ENCODE measurements at places on chromosomes 11 and 22.

GRCh38 chr11:69215216-69215615 lies 59.5 kb downstream of the SMIM38 start:
- DNase-seq, result no peak

GRCh38 chr11:89381094-89381493 lies 110.1 kb downstream of the NOX4 start:
- peak; percentile 67 for DNase-seq

GRCh38 chr22:38110863-38111852 lies 674 bp upstream of the BAIAP2L2 start:
- no peak for DNase-seq

DNA sequence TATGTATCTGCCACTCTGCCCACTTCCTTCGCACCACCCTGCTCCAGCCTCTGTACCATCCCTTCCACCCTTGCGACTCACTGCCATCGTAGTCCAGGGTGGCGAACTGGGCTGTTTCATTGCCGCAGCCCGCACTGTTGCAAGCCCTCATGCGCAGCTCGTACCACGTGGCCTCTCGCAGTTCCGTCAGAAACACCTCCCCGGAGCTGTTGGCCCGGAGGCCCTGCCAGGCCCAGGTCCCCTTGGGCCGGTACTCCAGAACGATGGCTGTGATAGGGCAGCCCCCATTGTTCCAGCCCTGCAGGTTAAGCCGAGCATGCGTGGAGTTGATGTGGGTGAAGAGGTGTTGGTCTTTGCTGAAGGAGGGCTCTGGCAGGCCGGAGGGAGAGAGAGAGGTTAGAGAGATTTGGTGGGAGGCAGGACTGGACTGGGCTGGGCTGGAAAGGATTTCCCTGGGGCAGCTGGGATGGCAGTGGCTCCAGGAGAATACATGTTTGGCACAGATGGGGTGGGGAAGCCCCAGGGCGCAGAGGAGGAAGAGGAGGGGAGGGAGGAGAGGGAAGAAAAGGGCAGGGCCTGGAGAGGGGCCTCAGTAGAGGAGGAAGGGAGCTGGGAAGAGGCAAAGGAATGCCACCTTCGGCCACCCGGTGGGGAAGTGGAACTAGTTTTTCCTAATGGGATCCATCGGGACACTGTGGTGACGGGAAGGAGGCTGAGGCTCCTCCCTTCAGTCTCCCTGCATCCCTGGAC lies 109.6 kb downstream of the CEP164 start:
- no peak for DNase-seq

DNA sequence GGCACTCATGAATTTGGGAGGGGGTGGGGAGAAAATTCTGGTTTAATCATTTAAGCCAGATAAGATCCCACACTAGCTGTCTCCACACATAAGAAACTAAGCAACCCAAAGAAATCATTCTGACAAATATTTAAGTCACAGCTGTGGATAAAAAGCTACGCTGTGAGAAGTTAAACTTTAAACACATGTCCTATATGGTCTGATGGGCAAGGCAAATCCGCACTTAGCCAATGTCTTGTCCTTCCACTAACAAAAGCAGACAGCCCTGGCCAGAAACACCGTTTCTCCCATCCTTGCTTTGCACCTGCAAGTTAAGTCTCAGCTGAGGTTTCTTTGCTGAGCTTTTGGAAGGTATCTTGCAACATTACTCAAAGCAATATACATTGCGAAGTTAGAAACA lies 68.0 kb downstream of the ETS1 start:
- DNase-seq, result no peak

DNA sequence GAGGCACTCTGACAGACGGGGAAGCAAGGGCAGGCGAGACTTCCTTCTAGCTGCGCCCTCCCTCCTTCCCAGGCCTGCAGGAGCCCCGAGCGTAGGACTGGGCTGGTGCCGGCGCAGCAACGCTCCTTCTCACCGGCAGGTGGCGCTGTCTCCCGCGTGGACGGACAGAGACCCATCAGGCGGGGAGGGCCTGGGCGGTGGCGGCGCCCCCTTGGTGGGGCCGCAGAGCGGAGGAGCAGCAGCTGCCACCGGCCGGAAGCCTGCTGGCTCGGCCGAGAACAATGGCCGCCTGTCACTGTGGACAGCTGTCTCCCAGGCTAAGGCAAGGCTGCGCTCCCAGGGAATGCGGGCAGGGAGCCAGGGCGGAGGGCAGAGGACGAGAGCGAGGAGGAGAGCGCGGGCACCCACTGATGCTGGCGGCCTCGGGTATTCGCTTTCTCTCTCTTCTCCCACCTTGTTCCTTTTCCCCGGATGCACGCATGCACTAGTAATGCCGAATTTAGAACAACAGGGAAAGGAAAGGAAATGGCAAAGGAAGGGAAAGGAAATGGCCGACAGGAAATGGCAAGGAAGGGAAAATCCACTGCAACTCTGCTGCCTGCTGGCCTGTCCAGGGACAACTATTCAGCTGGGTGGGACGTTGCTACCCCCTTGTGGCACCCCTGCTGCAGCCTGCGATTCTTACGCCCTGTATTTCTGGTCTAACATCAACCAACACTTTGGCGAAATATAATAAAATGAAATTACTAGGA lies 14.4 kb downstream of the PPM1F start:
- peak; percentile 76 for DNase-seq

DNA sequence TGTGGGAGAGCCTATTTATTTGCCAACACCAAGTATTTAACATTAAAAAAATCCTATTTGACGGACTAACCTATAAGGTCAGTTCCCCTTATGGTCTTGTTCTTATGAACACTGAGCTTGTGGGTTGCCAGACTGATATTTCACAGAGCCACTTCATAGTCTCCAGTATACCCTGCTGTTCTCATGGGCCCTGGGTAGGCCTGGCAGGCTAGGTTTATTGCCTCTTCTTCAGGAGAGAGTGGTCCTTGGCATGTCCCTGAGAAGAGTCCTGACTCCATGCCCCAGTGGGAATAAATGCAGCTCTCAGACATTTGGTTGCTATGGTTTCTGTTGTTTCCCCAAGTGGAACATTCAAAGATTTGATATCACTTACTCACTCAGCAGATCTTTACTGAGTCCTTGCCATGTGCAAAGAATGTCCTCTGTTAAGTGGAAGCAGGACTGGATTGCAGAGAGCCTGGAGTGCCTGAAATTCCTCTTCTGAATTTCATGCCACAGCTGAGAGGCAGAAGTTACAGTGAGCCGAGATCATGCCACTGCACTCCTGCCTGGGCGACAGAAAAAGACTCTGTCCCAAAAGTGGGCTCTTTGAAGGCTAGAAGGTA lies 15.7 kb downstream of the SLC5A1 start:
- no peak for DNase-seq

All from smooth muscle cell of the brain vasculature (primary cell).